ENCODE measurements at places on chromosomes 5 and 9. TPM values are rescaled to one million over a fixed set of nuclear protein-coding genes. Genes with fewer than 3 reads are reported as not detected.

DNA sequence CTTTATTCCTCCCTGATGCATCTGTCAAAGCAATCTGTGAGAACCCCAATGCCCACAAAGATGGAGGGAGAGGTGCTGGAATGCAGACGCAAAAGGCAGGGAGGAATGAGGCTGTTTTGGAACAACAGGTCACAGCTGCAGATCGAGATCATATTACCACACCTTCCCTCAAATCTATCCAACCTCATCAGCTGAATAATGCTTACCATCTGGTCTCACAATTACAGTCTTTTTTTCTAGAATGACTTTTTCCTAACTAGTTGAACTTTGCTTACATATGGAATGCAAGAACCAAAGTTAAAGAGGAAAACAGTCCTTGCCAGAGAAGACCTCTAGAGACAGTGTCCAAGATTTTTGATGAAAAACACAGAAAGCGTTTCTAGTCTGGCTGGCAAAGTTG, 158.1 kb downstream of the LPAR1 start:
- H3K36me3 ChIP-seq: no peaks in the 10 kb centered on the region
- H3K27ac ChIP-seq: no peak overlapping the region
- no peak overlapping the region for H3K4me3 ChIP-seq
- no peaks in the 10 kb centered on the region for H3K4me1 ChIP-seq
- DNase-seq: no peak

GRCh38 chr9:119938871-119939270, 569.6 kb upstream of the BRINP1 start:
- no peak overlapping the region for H3K27ac ChIP-seq
- DNase-seq: no peak
- H3K27me3 ChIP-seq: no peaks in the 10 kb centered on the region

DNA sequence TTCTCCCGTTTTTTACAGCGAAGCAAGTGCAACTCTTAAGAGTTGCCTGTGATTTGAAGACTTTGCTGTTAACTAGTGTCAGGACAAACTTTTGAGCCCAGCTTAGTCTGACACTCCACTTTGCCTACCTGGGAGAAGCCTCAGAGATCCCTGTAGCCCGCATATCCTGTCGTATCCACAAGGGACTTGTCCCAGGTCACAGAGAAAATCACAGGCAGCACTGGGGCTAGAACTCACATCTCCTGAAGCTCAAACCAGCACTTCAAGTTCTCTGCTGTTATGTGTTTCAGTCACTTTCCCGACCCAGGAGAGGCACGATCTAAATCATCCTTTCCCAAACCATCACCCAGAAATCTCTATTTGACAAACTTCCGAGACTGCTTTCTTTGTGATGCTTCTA, 584.5 kb downstream of the ACTL7B start:
- H3K27ac ChIP-seq: no peak overlapping the region
- H3K4me3 ChIP-seq: no peak overlapping the region
- no peaks in the 10 kb centered on the region for H3K27me3 ChIP-seq
- no peaks in the 10 kb centered on the region for H3K4me1 ChIP-seq
- H3K36me3 ChIP-seq: no peaks in the 10 kb centered on the region

DNA sequence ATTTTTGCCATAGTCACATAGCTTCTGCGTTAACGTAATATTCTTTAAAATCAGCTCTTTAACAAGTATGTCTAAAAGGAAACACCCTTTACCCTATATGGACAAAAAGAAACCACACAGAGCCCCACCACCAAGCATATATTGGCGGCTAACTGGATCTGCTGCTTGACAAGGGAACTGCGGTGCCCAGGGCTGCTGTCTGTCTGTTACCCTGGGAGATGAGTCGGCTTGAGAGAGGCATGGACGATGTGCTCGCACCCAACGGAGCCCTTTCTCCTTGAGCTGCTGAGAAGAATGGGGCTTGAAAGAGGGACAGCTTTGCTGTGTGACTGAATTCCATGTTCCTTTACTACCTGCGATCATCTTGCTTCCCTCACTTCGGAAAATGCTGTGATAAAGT, 158.6 kb upstream of the SHB start:
- no peaks in the 10 kb centered on the region for H3K36me3 ChIP-seq
- peak overlapping the region; percentile 39 for H3K27ac ChIP-seq
- H3K4me1 ChIP-seq: no peaks in the 10 kb centered on the region
- no peak for DNase-seq
- H3K4me3 ChIP-seq: no peak overlapping the region

GRCh38 chr5:111060169-111060568, 11.3 kb upstream of the TSLP start:
- DNase-seq: no peak
- H3K36me3 ChIP-seq: no peaks in the 10 kb centered on the region
- no peak overlapping the region for H3K27ac ChIP-seq
- H3K27me3 ChIP-seq: no peaks in the 10 kb centered on the region
- H3K4me1 ChIP-seq: no peaks in the 10 kb centered on the region
- no peak overlapping the region for H3K4me3 ChIP-seq

DNA sequence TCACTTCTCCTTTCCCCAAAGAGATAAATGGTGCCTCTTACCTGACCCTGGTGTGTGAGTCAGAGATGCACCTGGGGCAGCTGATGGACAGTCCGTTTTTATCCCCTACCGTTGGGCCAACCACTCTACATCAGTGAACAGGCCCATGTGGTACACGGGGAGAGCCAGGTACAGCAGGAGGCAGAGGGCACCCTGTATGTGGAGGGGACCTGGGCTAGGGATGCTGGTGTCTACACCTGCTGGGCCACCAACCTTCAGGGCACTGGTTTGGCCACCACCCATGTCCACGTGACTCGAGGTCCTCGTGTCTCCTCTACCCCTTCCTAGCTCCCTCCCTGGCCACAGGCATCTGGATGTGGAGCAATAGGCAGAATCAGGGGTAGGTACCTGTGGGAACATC, 22.7 kb upstream of the ANXA6 start:
- no peaks in the 10 kb centered on the region for H3K36me3 ChIP-seq
- H3K4me3 ChIP-seq: no peak overlapping the region
- no peak overlapping the region for H3K27ac ChIP-seq
- no peaks in the 10 kb centered on the region for H3K4me1 ChIP-seq
- DNase-seq: no peak
- H3K27me3 ChIP-seq: no peaks in the 10 kb centered on the region

GRCh38 chr5:21070858-21071257, 1082.9 kb upstream of the CDH18 start:
- H3K4me3 ChIP-seq: no peak overlapping the region
- H3K27me3 ChIP-seq: no peaks in the 10 kb centered on the region
- DNase-seq: no peak
- no peak overlapping the region for H3K27ac ChIP-seq

GRCh38 chr5:153613144-153613543, 122.7 kb downstream of the GRIA1 start:
- no peak overlapping the region for H3K27ac ChIP-seq
- H3K4me3 ChIP-seq: no peak overlapping the region
- no peaks in the 10 kb centered on the region for H3K4me1 ChIP-seq
- no peaks in the 10 kb centered on the region for H3K27me3 ChIP-seq

DNA sequence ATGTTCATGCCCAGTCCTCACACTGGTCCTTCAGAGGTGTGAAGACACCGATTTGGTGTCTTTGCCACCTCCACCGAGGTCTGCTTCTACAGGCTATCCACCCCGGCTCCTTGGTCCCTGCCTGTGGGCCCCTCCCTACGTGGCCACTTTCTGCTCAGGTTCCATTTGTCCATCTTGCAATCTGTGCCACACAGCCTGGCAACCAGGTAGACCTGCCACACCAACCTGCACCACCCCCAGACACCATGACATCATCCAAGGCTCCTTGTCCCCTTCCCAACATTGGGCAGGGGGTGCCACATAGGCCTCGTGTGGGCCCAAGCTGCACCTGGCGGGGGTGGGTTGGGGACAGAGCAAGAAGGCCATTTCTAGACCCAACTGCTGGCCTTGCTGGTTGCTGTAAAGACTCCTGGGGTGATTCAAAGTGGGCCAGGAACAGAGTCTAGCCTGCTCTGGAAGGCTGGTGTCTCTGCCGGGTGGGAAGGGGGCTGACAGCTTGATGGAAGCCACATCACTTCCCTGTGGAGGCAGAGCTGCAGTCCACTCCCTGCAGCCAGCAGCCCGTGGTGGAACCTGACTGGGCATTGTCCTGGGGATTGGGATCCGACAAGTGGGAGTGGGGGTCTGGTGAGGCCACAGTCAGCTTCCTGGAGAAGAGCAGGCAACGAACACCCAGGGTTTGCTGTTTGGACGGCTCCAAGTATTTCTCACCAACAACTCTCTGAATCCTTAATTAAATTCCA, 65.8 kb upstream of the SLC25A51 start:
- H3K4me3 ChIP-seq: no peak overlapping the region
- H3K4me1 ChIP-seq: peaks cover 48% of the 10 kb centered on the region
- no peak for DNase-seq
- no peak overlapping the region for H3K27ac ChIP-seq
- H3K27me3 ChIP-seq: no peaks in the 10 kb centered on the region

DNA sequence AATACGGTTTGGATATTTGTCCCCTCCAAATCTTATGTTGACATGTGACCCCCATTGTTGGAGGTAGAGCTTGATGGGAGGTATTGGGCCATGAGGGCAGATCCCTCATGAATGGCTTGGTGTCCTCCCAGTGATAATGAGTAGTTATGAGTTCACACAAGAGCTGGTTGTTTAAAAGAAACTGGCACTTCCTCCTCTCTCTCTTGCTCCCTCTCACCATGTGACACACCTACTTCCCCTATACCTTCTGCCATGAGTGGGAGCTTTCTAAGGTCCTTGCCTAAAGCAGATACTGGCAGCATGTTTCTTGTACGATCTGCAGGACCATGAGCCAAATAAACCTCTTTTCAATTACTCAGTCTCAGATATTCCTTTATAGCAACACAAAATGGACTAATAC, 132.0 kb downstream of the PIK3R1 start:
- H3K36me3 ChIP-seq: no peaks in the 10 kb centered on the region
- H3K4me1 ChIP-seq: no peaks in the 10 kb centered on the region
- no peak overlapping the region for H3K4me3 ChIP-seq

The TSLP gene
- total RNA-seq: not detected

The GADD45G gene
- 1.2 TPM for total RNA-seq

The SMU1 gene
- total RNA-seq: 30.3 TPM

The PAEP gene
- total RNA-seq: not detected

The EGFLAM gene
- total RNA-seq: 14.8 TPM
